ENCODE measurements at places on chromosomes 11 and 22.

- no peak for DNase-seq
These were observed 682 bp downstream of the PGAP2 start for GRCh38 chr11:3808861-3809623.

GRCh38 chr22:29524442-29525191, 28.9 kb downstream of the THOC5 start:
- DNase-seq, result no peak

- no peak for DNase-seq
These were observed 299.6 kb downstream of the KIRREL3 start for GRCh38 chr11:126700768-126701519.

- no peak for DNase-seq
These were observed 28.6 kb upstream of the RASL10A start for GRCh38 chr22:29344137-29344536.

DNA sequence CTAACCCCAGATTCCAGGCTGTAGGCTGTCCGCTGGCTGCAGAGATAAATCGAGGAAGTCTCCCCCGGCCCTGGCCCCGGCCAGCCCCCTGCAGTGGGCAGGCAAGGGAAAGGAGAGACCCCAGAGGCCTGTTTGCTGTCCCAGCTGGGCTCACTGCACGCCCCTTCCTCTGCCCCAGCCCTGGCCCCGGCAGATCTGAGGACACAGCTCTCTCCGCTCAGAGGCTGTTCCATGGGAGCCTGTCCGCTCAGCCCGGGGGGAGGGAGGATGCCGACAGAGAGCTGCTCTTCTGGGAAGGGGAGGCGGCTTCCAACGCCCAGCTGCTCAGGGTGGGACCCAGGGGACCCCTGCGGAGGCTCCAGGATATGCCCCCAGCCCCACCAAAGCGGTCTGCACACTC, 37.7 kb upstream of the H19 start:
- DNase-seq, result no peak

DNA sequence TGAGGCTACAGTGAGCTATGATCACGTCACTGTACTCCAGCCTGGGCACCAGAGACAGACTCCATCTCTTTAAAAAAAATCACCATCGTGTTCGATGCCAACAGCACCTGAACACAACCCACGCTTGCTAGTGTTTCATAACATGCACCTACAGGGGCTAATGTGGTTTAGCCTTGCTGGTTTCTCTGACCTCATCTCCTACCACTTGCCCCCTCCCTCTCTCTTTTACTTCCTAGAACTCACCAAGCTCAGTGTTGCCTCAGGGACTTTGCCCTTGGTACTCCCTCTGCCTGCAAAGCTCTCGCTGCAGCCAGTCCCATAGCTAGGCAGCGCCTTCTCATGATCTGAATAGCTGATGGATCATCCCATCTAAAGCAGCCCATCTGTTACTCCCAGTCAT, 99.8 kb downstream of the FBXO7 start:
- no peak for DNase-seq

DNA sequence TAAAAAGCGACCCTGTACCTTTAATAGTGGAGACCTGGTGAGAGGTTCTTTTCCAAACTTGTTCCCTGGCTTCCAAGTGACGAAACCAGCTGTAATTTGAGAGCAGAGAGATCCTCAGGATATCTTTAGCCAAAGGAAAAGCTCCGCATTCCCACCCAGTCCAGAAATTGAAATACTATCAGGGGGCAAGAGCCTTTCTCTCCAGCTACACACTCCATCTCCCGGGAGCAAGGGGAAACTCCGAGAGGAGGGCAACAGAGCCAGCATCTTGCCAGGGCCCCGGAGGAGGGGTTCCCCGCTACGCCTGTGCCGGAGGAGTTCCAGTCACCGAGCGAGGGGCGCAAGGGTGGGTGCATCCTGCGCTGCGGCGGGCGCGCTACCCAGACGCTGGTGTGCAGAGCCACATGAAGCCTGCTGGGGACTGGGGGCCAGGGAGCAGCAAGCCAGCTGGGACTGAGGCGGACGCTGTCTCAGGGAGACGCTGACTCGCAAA, at the start of gene FIBIN:
Gene FIBIN, plus strand, starts transcription at position 148 of the 493 bp plus-strand sequence. CDS start 415 bp downstream, outside the sequence.
- peak; percentile 26 for DNase-seq

DNA sequence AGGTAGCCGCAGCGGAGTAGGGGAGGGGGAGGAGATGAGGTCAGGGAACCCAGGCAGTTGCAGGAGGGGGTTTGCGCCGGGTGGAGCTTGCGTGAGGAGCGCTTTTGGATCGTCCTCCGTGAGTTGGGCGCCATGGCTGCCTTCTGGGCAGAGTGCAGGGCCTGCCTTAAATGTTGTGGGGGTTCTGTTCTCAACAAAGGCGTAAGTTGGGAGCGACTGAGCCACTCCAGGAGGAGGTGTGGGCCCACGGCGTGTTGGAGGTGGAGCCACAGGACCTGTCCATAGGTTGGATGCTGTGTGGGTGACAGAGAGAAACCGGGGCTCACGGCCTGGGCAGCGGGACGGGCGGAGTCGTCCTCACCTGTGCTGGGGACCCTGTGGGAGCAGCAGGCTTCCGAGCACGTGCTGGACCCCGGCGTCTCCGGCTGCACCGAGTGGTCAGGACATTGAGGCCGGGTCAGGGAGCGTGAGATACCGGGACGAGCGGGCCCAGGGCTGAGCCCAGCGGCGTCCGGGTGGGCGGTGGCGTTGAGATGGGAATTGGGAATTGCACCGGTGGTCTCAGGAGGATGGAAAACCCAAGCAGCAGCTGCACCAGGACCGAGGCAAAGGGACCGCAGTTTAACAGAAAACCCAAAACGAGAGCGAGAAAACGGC, 977 bp upstream of the PGGHG start:
- DNase-seq, result peak; percentile 50

DNA sequence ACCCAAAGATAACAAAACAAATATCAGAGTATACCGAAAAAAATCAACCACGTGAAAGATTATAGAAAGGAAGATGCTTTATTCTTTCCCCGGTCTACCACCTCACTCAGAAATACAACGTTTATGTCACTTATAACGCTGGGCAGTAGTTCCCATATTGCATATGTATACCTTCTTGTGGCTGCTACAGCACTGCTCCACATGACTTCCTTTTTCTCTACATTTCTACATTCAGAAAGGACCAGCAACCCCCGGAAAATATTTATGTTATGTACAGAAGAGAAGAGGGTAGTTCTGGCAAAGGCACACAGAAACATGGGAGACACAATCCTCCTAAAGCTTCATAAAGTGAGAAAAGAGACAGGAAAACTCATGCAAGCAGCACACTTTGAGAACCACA, 56.8 kb downstream of the MTMR2 start:
- no peak for DNase-seq

- no peak for DNase-seq
These were observed 56.8 kb downstream of the PRR5L start for GRCh38 chr11:36352922-36353321.

DNA sequence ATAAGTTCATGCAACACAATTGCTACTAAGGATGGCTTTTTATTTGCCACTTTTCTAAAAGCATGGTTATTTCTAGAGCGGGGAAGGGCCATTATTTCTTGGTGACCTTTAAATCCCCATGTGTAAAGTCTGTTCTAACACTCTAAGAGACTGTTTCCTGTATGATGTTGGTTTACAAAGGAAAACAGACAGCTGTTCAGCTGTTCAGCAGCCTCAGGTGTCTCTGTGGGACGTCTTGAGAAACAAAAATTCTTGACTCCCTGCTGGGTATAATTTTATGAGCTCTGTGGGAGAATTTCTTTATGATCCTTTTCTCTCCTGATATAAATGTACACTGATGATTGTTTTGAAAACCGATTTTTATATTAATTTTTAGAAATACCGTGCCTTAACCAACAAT, 13.9 kb downstream of the MUC15 start:
- DNase-seq, result no peak

DNA sequence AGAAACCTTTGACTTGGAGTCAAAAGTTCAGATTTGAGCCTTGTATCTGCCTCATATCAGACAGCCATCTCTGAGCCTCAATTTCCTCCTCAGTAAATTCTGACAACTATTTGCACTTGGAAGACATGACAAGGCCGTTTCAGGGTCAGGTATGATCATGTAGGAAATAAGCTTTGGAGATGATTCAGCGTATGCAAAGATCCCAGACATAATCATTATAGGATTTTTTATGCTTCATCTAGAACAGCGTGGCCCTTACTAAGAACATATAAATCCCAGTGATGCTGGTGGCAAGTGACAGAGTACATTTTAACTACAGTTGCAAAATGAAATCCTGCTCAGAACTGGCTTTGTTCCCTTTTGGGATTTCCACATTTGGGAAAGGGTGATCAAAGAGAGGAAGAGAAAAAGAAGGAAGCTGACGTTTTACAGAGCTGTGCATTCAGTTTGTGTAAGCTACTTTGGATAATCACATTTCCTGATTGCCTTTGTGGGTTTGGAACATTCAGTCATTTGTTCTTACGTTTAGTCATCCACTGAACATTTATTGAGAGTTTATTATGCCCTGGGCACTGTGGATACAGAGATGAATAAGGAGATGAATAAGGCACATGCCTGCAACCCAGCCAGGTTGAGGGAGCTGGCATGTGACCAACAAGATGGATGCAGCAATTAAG, 81.9 kb upstream of the HEPHL1 start:
- no peak for DNase-seq

GRCh38 chr11:95055283-95055897, 6.2 kb downstream of the KDM4F start:
- DNase-seq, result no peak

DNA sequence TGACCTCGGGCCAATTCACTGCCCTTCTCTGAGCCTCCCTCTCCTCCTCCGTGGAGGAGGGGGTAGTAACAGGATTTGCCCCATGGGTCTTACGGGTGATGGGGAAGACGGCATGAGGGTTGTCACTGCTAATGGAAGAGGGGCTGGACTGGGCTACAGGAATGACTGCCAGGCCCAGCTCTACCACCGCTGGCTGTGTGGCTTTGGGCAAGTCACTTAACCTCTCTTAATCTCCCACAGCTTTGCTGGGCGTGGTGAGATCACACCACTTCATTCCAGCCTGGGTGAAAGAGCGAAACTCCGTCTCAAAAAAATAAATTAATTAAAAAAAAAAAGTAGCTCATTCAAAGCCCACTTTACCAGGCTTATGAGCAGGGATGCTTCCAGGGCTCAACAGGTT, 2.8 kb downstream of the SYT12 start:
- DNase-seq, result no peak

DNA sequence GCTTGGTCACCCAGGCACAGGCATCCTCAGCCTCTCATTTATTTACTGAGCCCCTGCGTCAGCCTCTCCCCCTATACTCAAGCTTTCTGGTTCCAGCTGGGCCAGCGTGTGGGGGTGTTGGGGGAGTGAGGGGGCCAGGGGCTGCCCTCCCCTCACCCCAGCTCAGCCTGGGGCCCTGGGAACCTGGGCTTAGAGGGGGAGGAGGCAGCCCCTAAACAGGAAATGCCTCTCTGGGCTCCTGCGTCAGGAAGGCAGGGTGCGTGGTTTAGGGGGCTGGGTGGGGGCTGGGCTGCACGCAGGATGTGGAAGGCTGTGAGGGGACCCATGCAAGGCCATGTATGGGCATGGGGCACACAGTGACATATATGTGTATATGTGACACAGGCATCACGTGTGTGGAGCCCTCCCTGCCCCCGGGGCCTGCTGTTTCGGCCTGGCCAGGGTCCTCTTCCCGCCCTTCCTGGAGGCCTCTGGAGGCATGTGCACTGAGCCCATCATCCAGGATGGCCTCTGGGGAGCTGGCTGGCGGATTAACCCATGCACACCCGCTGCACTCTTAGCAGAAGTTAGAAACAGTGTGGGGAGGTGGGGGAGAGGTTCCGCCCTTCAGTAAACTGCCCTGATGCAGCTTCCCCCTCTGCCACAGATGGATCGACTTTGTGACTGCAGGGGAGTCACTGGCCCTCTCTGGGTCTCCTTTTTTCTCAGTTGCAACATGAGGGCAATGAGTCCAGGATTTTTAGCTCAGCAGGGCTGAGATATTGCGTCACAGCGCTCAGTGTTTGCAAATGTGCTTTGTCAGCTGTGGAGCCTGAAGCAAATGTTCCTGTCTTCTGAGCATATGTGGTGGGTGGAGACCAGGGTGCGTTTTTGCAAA, 1.1 kb upstream of the CD248 start:
- DNase-seq, result no peak

GRCh38 chr11:1930462-1930830, 10.9 kb downstream of the TNNT3 start:
- DNase-seq, result no peak

DNA sequence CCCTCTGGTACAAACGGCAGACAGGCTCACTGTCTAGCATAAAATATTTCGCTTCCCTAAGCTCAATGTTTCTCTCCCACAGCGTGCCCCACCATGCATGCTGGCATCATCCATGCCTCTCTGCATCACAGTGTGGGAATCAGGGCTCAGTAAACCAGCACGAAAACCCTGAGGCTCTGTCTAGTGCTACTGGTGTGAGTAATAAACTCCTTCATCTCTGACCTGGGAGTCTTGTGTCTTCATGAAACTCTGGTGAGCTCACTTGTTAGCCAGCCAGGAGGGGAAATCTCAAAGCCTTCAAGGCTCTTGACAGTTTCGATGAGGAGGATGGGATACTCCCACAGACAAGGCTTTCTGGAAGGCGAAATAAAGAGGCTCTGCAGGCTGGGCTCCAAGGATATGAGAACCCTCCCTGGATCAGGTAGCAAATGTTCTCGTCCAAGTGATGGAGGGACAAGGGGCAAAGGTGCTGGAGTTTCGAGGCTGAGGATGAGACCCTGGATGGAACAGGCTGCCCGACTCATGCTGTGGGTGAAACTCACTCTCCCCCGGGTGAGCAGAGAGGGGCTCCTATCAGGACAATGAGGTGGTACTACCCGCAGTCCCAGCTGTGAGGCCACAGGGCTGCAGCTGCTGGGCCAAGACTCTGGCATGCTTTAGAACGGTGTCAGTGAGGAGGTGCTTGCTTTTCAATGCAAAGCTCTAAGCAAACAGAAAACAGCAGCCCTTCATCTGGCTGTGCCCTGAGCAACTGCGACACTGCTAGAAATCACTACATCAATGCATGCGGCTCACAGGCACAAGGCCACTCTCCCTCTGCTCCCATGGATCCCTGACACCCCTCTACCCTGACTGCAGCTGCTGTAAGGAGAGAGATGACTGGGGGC, 69.3 kb downstream of the SHANK2 start:
- DNase-seq, result no peak

DNA sequence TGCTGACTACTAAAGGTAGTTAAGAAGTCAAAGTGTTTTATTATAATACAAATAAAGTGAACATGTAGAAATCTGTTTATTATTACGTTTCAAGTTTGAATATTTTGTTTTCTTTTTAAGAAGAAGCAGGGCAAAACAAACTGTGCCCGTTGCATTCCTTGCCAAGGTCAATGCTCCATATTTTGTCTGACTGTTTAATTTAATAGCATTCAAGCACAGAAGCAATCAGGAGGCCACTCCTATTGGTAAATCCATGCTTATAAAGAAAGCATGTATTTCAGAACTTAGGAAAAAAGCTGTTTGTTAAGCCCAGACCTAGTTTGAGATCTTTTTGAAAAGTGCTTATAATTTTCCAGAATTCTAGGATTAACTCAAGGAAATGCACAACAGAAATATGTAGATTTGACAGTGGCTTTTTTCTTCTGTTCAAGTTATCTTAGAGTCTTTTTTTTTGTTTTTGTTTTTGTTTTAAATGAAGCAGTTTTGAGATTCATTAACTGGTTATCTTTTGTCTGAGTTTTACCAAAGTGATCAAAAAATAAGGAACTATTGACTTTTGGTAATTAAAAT, 51.7 kb downstream of the ARHGAP42 start:
- no peak for DNase-seq

GRCh38 chr22:43201486-43202219, 14.7 kb upstream of the TTLL12 start:
- no peak for DNase-seq

Data from posterior cingulate gyrus (tissue), 11 donors.